ENCODE measurements at places on chromosomes 6 and 20. TPM values are rescaled to one million over a fixed set of nuclear protein-coding genes. Genes with fewer than 3 reads are reported as not detected.

DNA sequence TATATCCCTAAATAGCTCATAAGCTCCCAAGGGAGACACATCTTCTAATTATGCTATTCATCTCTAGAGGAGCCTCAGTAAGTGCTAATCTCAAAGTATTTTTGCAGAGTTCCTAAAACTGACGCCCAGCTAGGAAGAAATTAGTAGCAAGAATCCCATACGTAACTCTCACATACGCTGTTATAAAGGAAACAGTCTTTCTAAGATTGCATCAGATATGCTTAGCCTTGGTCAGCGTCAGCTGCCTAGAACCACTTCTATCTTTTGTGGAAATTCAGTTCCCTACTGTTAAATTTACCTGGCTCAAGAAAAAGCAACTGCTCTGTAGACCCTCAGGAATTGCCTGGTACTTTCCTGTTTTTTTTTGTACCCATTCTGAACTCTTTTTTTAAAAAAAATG lies 13.6 kb downstream of the RIPOR2 start:
- DNase-seq: no peak

- no peak for DNase-seq
Observed at GRCh38 chr6:32462609-32463008, 22.9 kb downstream of the HLA-DRA start.

GRCh38 chr20:23272176-23273029 lies 78.2 kb upstream of the NXT1 start:
- no peak for DNase-seq

GRCh38 chr6:115613488-115613887 lies 447.2 kb downstream of the FRK start:
- DNase-seq: no peak

The RRAGD gene
- total RNA-seq: 0.76 TPM

The GSTA2 gene
- total RNA-seq: not detected

Data from dermis microvascular lymphatic vessel endothelial cell (primary cell).